CD4-positive, alpha-beta T cell treated with Interleukin-4 for 4 hours (primary cell): ENCODE measurements at places on chromosomes 16 and 17.

- DNase-seq = peak; percentile 51
Measured at GRCh38 chr16:56513972-56514371, 5.9 kb downstream of the BBS2 start.

DNA sequence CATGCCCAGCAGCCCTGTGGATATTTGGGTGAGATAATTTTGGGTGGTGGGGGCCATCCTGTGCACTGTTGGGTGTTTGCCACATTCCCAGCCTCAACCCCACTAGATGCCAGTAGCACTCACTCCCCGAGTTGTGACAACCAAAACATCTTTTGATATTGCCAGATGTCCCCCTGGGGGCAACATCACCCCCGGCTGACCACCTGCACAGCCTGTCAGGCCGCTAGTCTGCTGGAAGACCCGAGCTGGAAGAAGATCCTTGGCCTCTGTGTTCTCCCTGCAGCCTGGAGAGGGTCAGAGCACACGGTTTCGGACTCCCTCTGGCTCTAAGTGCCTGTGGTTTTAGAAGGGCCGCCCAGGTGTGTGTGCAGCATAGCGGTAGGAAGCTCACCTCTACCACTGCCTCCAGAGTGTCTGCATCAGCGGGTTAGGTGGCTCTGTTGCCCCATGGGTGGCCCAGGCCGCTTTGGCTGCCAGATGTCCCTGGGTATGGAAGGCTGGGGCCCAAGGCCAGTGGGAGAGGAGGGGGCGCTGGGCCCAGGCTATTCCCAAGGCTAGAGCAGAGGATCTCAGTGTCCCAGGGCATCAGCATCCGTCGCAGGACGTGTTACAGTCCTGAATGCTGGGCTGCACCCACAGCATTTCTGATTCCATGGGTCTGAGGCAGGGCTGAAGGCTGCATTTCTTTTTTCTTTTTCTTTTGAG, 195.8 kb upstream of the GSE1 start:
- DNase-seq = no peak

GRCh38 chr16:85420501-85421337, 192.4 kb upstream of the GSE1 start:
- DNase-seq = peak; percentile 38

DNA sequence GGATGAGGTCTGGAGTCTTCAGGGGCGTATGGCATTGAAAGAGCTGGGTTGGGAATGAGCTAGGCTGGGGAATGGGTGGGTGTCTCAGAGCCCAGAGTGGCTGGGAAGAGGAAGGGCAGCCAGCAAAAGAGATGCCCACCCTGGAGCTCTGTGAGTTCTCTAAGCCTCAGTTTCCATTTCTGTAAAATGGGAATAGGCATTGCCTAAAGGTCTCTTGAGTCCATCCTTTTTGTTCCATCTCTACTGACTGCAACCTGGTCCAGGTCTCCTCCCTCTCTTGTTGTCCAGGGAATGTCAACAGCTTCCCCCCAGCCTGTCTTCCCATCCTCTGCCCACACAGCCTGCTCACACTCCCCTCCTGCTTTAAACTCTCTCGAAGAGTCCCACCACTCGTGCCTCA, 19.6 kb downstream of the CCDC102A start:
- DNase-seq = no peak

DNA sequence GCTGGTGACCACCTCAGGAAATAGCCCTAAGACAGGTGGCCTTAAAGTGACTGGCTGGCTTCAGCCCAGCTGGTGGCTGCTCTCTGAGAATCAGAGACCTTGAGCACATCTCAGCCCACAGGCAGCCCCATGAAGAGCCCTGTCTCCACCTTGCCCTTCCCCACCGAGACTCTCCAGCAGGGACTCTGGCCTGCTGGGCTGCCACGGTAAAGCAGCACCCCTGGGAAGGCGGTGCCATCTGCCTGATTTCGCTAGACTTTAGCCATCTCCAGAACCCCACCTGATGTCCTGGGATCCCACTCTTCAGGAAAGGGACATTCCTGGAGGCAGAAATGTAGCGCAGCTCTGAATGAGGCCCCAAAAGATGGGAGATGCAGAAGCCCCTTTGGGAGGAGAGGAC, 45.2 kb upstream of the LGALS9 start:
- DNase-seq = no peak

DNA sequence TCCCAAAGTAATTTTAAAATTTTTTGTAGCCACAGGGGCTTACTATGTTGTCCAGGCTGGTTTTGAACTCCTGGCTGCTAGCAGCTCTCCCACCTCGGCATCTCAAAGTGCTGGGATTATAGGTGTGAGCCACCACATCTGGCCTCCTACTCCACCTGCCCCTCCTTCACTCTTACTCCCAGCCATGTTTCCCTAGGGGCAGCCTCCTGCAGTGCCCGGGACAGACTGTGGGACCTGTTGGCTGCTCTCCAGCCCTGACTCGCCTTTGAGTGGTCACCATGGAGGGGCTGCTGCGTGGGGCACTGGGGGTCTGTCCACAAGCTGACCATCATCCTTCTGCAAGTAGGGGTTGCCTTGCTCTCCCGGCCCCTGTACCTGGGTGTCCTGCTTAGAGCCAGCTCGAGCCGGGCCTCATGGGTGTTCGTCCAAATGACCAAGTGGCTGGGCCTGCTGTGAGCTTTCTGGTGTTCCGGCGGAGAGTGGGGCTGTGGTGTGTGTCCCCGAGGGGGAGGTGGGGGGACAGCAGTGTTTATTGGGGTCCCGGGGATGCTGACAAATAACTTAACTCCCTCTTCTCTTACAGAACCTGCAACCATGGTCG, 16.6 kb downstream of the SPIRE2 start:
- DNase-seq = no peak

GRCh38 chr16:22375117-22375962, 921 bp upstream of the CDR2 start:
- DNase-seq = no peak

GRCh38 chr16:78985716-78986605, 614.6 kb downstream of the MAF start:
- no peak for DNase-seq

DNA sequence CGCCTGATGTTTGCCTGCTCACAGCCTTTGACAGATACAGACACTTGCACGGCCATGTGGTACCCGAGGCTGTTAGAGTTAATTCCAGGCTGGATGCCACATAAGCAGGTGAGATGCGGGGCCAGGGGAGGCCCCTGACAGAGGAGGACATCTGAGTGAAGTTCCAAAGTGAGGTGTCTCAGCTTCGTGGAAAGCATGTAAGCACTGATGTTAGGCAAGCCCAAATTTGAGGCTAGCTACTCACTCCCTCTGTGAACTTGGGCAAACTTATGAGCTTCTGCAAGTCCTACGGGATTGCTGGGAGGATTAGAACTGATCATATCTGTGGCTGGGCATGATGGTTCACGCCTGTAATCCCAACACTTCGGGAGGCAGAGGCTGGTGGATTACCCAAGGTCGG, 39.3 kb upstream of the MARCHF10 start:
- no peak for DNase-seq

GRCh38 chr17:34403006-34403405, 40.0 kb upstream of the CCL1 start:
- DNase-seq = no peak

DNA sequence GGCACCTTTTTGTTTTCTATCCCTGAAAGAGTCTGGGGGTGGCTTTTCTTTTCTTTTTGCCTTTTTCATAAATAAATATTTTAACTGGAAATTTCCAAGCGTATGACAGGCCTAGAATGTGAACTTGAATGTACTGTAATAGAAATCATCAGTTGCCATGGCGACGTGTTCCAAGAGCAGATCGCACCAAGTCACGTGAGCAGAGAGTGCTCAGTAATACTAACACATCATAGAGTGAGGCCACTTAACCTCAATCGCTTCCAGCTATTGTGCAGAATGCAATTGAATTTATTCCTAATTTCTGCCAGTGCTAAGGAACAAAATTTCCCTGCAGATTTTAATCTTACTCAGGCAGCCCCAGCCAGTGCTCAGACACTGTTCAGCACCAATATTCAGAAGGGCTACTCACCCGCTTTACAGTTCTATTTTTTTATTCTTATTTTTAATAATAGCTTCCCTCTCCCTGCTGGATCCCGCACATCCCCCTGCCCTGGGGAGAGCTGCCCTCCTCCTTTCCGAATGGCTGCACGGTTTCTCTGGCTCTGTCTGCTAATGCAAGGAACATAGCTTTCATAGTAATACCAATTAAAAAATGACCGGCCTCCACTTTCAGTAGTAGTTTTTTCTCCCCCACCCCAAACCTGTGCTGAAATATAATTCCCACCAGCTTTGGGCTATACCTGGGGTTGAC, 26.2 kb upstream of the PMFBP1 start:
- DNase-seq = no peak

GRCh38 chr17:37318931-37319594, 56.7 kb upstream of the C17orf78 start:
- DNase-seq = no peak

- DNase-seq = no peak
Measured at GRCh38 chr17:28889996-28890395, 7.5 kb downstream of the FLOT2 start.

DNA sequence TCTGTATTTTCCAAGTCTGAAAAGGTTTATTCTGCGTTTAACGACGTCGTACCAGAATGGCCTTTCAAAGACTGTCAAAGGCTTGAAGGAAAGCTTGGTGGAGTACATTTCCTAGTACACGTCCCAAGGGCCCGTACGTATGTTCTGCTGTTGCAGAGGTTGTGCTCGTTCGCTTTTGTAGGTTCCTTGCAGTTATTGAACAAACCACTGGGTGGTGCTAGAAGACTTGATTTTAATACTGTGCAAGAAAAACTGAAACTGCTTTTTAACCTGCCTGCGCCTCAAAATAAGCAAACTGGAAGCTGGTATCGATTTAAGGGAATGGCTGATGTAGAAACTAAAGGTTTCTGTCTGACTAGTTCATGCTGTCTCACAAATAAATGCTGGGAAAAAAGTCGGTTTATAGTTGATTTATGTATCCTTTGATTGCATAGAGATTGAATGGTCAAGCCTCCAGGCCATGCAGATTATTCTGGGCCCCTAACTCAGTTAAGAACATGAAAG, 54.6 kb downstream of the USP10 start:
- DNase-seq = peak; percentile 89

- no peak for DNase-seq
Measured at GRCh38 chr17:5378566-5379207, 40.8 kb downstream of the NUP88 start.

- DNase-seq = no peak
Measured at GRCh38 chr16:81163671-81164070, 67.5 kb upstream of the GCSH start.

DNA sequence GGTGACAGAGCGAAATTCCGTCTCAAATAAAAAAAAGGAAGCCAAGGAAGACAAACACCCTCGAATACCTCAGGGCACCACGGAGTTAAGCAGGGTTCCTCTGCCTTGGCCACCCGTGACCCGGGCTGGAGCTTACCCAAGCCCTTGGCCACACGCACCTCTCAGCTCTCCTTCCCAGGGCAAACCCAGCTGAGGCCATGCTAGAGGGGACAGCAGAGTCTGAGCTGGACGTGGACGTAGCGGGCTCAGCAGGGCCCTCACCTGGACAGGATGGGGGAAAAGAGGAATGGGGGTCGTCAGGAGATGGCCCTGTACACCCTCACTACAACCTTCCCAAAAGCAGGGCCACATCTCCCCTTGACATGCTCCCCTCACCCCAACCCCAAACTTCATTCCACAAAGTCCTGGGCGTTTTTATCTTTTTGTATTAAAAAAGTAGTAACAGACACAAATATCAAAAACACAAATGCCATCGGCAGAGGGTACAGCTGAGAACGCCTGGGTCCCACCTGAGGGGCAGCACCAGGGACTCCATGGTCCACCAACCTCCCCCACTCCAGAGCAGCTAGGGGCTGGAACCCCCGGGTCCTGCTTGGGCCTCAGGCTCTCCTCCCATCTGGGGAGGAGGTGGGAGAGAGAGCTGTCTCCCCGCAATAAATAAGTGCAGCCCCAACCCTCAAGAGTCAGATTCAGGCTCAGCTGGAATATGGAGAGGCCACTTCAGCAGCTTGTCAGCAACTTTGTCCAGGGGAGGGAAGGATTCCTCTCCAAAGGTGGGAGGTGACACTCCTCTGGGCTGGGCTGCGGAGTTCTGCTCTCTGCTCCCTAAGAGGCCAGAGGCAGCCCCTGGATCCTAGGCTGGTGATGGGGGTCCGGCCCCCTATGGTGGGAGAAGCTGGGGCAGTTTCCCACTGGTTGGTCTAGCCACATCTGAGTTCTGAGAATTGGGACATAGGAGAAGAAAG, 11.9 kb downstream of the PER1 start:
- no peak for DNase-seq

GRCh38 chr17:17612085-17613022, 20.8 kb upstream of the PEMT start:
- no peak for DNase-seq

DNA sequence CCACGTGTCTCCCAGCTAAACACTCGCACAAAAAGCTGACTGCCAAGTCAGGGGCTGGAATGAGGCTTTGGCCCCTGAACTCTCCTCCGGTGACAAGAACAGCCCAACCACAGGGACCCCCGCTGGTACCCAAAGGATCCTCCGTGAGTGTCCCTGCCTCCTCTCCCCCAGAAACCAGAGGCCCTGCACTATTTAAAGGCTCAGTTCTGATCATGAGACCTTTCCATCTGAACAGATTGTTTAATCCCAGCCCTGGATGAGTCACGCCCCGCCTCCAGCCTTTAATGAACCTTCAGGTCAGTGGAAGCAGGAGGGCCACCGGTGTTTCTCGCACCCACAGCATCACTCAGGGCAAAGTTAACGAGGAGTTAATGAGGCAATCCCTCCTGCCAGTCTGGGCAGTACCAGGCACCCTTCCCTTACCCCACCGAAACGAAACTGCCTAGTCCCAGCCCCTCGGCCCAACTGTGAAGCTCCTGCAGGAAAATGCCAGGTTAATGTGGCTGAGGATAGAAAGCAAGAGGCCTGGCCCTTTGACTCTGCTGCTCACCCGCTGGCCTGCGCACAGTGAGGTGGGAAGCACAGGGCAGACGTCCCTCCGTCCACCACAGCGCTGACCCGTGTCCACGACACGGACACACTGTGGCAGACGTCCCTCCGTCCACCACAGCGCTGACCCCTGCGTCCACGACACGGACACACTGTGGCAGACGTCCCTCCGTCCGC, 32.4 kb downstream of the TIMM22 start:
- DNase-seq = no peak

DNA sequence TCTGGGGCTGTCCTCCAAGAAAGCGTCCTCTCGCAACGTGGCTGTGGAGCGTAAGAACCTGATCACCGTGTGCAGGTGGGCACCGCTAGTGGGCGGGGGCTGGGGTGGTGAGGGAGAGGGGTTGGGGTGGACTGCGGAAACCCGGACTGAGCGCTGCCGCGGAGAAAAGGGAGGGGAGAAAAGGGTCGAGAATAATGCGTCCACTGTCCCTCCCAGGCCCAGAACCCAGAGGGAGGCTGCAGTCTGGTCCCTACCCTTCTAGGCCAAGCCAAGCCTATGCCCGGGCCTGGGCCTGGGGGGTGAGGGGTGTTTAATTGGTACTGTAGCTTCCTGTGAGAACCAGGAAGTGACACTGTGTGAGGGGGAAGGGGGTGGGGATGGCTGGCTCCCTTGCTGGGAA, 464 bp downstream of the RUNDC3A start:
- DNase-seq = no peak
